ENCODE measurements at places on chromosomes 16 and 17. TPM values are rescaled to one million over a fixed set of nuclear protein-coding genes. Genes with fewer than 3 reads are reported as not detected.

KRTAP16-1 gene
- total RNA-seq = not detected

CCL1 gene
- total RNA-seq = not detected

ZSCAN10 gene
- not detected for total RNA-seq

DNA sequence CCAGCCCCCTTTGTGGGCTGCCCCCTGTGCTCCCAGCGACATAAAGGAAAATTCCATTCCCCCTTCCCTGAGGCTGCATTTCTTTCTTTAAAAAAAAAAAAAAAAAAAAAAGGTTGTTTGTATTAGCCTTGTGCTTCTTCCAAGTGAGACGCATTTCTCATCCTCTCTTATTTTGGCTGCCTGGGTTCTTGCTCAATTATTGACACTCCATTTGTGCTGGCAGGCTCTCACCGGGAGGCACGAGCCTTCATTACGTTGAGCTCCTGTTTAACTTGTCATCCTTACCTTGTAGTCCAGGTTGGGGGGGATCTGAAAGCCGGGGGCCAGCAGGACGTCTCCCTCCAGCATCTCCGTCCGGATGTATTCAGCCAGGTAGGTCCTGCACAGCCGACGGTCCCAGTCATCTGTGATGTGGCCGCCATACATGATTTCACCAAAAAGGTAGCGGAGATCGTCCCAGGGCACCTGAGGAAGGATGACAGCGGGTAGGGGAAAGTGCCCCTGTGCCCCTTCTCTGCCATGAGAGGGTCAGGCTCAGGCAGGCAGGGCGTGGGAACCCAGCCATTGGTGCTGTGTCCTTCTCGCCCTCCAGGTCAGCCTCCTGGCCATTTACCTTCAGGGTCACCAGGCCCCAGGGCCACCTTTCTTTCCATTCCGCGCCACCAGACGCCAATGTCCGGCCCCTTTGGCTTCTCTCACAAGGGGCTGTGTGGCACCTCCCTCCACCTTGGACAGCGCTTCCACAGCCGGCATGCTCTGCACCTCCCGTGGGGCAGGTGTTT lies 50.6 kb downstream of the PGS1 start:
- no peak for DNase-seq

DNA sequence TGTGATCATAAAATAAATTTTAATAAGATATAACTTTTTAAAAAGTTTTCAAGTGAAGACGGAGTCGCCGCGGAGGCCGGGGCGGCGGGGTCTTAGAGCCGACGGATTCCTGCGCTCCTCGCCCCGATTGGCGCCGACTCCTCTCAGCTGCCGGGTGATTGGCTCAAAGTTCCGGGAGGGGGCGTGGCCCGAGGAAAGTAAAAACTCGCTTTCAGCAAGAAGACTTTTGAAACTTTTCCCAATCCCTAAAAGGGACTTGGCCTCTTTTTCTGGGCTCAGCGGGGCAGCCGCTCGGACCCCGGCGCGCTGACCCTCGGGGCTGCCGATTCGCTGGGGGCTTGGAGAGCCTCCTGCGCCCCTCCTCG lies at the start of gene FOXC2:
Gene FOXC2, plus strand, starts transcription at position 229 of the 365 bp plus-strand sequence. CDS start 507 bp downstream, outside the sequence.
- DNase-seq = peak; percentile 88

- no peak for DNase-seq
Observed at GRCh38 chr17:28958820-28959455, 7.6 kb upstream of the PHF12 start.

DNA sequence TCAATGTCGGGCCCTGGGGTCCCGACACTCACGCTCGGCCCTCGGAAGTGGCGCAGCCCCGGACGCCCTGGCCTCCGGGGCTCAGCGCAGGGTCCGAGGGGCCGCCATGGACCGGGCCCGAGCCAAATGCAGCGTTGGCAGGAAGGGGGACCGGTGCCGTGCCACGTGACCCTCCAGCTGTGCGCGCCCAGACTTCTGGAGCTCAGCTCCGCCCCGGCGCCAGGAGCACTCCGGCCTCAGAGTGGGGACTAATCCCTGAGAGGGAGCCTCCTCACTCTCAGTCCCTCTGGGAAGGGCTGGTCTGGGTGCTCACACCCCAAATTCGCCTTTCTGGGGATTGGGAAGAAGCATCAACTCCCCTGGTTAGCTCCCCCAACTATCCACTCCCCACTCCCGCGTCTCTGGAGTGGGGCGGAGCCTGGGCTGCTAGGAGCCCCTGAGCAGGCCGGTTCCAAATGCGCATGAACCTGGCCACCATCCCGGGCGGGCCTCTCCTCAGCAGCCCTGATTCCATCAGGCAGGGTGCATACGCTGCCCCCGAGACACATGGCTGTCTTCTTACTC lies at the start of gene B3GNT9:
Gene B3GNT9, minus strand, starts transcription at position 166 of the 564 bp plus-strand sequence. CDS start 513 bp downstream, outside the sequence.
- DNase-seq = no peak

GRCh38 chr17:28421787-28422305 lies 15.8 kb upstream of the SLC46A1 start:
- DNase-seq = no peak

- DNase-seq = no peak
Observed at GRCh38 chr17:7846765-7847661, 7.9 kb upstream of the TMEM88 start.

- no peak for DNase-seq
Observed at GRCh38 chr16:1428511-1428910, 2.4 kb upstream of the PERCC1 start.

GRCh38 chr17:76808326-76808725 lies 59.9 kb upstream of the MGAT5B start:
- no peak for DNase-seq

DNA sequence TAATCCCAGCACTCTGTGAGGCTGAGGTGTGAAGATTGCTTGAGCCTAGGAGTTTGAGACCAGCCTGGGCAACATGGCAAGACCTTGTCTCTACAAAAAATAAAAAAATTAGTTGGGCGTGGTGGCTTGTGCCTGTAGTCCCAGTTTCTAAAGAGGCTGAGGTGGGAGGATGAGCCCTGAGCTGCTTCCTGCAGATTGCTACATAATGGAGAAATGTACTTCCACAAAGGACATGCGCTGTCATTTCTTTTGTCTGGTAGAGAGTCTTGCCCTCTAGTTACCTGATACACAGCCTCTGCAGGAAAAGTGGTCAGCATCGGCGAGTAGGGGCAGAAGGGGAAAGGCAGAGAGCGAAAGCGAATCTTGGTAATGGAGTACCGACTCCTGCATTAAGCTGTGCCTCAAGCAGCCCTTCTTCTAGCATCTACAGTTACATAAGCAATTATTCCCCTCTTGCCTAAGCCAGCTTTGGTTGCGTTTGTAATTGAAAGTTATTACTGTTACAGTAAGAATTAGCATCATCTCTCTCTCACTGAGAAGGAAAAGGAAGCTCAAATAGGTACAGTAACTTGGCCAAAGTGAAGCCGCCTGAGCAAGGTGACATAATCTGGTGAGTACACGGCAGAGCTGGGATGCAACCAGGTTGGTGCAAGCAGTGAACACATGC lies 18.5 kb upstream of the GGA2 start:
- no peak for DNase-seq

GRCh38 chr17:45705123-45706009 lies 78.8 kb upstream of the CRHR1 start:
- DNase-seq = no peak

DNA sequence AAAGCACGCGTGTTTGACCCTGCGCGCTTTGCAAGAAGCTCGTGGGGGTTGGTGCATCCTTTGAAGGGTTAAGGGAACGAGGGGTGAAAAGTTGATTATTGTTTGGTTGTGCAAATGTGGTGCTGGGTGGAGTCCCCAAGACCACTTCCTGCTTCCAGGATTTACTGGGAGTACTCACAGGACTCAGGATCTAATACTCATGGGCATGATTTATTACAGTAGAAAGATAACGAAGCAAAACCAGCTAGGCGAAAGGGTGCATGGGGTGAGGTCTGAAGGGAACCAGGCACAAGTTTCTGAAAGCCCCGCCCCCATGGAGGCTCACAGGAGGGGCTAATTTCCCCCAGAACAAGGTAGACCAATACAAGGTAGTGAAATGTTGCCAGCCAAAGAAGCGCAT lies 58.8 kb downstream of the RPTOR start:
- no peak for DNase-seq

GRCh38 chr17:47702391-47702995 lies 8.5 kb downstream of the TBKBP1 start:
- DNase-seq = no peak

GRCh38 chr17:8149419-8150193 lies 2.6 kb downstream of the PER1 start:
- DNase-seq = no peak

DNA sequence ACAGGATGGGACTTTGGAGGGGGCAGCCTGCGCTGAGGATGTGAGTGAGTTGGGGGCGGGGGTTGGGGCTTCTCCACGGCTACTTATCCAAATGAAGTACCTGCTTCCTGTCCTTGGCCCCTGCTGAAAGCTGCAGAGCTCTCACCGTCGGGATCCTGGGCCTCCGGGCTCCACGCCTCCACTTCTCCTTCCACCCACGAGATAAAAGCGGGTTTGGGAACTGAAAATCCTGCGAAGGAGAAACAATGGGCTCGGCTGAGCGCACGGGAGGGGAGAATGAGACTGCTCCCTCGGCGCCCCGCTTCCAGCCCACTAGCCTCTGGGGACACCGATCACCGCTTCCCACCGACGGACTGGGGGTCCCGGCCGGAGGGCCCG lies 486 bp downstream of the ZNF785 start:
- DNase-seq = no peak

DNA sequence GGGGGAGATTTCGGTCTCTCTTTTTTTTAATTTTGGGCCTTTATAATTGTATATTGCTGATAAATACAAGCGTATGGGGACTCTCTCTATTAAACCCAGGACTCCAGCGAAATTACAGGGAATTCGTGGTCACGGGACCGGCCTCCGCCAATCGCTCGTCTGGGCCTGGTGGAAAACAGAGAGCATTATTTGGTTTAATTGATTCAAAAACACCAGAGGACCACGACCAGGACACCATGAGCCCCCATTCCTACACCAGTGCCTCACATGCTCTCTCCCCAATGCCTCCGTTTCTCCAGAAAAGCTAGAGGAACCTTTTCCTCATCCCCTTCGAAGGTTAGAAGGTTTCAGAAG lies at the start of gene HOXB2:
Gene HOXB2, minus strand, starts transcription at position 88 of the 354 bp plus-strand sequence. CDS start 198 bp downstream, outside the sequence.
- no peak for DNase-seq

GRCh38 chr17:794876-795275 lies 12.7 kb downstream of the MRM3 start:
- peak; percentile 47 for DNase-seq

DNA sequence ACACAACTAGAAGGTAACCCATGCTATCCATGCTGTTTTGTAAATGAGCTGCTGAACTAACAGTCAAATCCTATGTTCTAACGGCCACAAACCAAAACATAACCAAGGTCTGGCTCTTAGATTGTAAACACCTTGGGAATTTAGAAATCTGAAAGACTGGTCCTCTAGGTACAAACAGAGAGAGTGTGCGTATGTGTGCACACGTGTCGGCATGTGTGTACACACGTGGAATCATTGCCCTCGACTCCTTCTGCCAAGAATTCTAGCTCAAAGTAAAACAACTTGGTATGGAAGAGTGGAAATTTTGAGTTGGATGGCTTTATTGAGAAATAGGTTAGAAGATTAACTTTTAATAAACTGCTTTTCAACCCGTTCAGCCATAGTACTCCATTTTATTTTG lies 18.1 kb upstream of the GHDC start:
- no peak for DNase-seq

DNA sequence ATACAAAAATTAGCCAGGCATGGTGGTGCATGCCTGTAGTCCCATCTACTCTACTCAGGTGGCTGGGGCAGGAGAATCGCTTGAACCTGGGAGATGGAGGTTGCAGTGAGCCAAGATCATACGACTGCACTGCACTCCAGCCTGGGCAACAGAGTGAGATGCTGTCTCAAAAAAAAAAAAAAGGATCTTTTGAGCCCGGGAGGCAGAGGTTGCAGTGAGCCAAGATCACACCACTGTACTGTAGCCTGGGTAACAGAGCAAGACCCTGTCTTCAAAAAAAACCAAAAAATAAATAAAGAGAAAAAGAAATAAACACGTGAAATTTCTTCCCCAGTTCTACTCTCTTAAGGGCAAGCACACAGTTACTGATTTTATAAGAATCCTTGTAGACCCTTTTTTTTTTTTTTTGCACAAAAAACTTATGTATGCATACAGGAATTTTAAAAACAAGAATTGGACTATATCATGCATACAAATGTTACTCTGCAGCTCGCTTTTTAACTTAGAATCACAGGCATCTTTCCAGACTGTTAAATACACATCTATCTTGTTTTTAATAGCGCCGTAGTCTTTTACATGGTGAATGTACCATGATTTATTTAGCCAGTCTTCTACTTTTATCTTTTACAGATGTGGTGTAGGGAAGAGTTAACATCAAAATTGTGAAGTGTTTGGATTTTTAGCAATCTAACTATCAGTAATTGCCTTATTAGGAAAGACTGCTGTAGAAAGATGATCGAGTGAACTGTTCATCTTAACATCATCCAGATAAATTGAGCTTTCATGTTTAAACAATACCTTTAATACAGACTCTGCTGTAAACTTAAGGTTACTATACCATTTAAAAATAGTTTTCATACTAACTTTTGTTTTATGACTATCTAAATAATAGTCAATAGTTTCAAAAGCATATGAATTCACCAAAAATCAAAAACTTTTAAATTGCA lies 14.6 kb downstream of the CDH3 start:
- no peak for DNase-seq

- DNase-seq = no peak
Observed at GRCh38 chr17:72702136-72702735, 390.3 kb downstream of the SLC39A11 start.

DNA sequence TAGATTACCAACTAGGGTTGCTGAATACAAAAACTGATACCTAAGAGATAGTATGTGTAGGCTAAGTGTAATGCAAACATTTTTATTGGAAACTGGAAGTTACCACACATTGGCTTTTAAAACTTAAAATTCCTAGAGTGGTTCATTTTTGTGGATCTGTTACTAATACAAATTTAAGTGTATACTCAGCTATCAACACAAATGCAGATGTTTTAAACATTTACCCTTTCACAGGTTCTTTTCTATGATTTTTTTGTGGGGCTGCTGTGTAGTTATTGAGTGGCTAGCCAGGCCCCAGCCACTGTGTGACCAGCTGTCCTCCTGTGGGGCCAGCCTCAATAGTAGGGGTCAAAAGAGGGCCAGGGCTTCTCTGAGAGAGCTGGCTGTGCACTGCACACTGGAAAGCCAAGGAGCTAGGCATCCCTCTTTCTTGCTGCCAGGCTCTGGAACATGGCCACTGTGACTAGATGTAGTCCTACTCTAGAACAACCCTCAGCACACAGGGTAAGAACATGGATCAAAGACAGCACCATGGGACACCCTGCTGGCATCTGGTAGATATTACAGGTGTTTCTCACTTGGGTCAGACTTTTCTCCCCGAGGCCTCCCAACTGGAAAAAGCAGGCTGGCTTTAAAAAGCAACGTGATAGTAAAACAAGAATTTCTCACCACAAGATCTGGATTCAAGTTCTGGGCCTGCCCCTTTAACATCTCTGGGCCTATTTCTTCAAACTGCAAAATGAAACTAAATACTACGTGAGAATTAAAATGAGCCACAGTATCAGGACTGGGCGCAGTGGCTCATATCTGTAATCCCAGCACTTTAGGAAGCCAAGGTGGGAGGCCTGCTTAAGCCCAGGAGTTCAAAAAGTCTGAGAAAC lies 7.3 kb upstream of the VEZF1 start:
- no peak for DNase-seq
